ENCODE measurements at places on chromosomes 4 and X.

- DNase-seq = no peak
Measured at GRCh38 chr4:150211799-150212445, 133.7 kb downstream of the DCLK2 start.

DNA sequence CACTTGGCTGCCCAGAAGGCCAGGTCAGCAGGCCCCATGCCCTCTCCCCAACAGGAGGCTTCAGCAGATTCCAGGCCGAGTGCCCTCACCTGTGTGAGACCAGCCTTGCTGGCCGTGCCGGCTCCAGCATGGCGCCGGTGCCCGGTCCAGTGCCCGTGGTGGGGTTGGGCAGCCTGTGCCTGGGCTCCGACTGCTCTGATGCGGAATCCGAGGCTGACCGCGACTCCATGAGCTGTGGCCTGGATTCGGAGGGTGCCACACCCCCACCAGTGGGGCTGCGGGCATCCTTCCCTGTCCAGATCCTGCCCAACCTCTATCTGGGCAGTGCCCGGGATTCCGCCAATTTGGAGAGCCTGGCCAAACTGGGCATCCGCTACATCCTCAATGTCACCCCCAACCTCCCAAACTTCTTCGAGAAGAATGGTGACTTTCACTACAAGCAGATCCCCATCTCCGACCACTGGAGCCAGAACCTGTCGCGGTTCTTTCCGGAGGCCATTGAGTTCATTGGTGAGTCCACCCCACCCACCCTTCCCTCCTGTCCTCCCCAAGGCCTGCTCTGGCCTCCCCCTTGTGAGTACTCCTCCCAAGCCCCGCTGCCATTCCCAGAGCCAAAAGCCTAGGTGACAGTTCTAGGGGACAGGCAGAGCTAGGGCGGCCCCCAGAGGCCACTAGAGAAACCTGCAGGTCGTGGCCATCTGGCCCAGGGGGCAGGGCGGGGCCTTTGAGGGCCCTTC, 2.3 kb downstream of the DUSP9 start:
- no peak for DNase-seq

- DNase-seq = no peak
Measured at GRCh38 chr4:27616166-27616565, 755.5 kb downstream of the STIM2 start.

- no peak for DNase-seq
Measured at GRCh38 chrX:139720979-139721378, 13.0 kb upstream of the MCF2 start.

All from effector CD4-positive, alpha-beta T cell (primary cell).